NCI-H1092 treated with DMSO at 0.1 percent for 48 hours (cell line): ENCODE measurements at places on chromosomes 4 and X.

GRCh38 chr4:164531336-164531735 lies 222.6 kb upstream of the SMIM31 start:
- DNase-seq = no peak

GRCh38 chr4:139961344-139961946 lies 192.5 kb downstream of the MAML3 start:
- no peak for DNase-seq

GRCh38 chr4:140269369-140269768 lies 104.1 kb upstream of the SCOC start:
- DNase-seq = no peak

GRCh38 chr4:180766045-180766444 lies 1477.2 kb upstream of the TENM3 start:
- no peak for DNase-seq

DNA sequence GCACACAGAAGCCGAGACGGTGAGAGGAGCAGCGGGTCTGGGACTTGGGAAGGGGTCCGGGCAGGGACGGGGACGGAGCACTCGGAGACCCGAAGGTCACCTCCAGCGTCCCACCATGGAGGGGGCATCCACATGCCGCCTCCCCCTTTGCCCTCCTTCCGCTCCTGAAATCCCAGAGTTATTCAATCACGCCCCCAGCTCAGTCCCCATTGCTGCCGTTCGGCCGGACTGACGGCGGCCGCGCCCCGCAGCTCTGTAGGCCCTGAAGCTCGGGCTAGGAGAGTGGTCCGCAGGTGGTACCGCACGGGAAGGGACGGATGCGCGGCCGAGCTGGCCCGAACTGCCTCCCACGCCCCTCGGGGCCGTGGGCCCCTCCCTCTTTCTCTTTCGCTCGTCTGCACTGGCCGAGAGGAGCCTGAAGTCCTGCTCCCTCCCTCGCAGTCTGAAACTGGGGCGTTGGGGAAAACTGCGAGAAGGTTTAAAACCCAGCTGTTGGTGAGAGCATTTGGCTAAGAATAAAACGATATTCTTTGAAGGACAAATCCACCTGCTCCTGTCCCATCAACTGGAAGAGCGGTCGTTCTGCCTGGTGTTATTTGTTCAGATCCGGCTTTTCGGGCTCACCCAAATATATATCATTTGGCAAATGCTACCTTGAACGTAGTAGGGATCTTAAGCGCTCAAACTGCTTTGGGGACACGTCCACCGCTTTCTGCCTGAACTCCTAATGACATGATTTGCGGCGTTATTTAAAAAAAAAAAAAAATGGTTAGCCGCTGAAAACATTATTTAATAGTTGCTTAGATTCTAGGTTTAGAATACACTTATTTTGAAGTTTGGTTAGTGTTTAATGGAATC lies 719 bp downstream of the USO1 start:
- peak; percentile 76 for DNase-seq
